ENCODE measurements at places on chromosomes 1 and 21.

DNA sequence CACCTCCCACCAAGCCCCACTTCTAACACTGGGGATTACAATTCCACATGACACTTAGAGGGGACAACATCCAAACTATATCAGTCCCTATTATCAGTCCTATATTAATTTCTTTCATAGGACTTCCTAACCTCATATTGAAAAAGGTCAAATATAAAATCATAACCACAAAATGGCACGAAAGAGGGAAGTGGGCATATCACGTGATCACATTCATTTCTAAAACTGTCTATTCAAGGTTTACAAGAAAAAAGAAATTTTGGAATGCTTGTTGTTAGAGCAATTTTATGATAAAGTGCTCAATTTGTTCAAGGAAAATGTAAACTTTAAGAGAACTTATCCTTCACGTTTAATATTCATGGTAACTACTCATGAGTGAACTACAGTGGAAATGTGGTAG, 13.2 kb upstream of the CDC7 start:
- DNase-seq: no peak

DNA sequence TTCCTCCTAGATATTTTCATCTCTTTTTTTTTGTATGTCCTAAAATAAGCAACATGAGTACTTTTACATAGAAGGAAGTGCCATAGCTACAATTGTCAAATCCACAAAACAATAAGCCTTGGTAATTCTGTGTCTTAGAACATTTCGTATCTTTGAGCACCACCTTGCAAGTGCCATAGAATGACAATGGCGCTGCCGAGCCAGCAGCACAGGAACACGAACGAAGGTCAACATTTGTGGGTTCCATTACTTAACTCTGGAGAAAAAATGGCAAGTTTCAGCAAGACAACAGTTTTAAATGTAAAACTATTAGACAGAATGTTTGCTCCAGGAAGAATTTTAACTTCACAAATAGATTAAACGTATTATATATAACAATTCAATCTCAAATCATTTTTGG, 222.1 kb downstream of the CHRM3 start:
- DNase-seq: no peak

GRCh38 chr1:228066416-228066815, 16.1 kb upstream of the ARF1 start:
- no peak for DNase-seq

DNA sequence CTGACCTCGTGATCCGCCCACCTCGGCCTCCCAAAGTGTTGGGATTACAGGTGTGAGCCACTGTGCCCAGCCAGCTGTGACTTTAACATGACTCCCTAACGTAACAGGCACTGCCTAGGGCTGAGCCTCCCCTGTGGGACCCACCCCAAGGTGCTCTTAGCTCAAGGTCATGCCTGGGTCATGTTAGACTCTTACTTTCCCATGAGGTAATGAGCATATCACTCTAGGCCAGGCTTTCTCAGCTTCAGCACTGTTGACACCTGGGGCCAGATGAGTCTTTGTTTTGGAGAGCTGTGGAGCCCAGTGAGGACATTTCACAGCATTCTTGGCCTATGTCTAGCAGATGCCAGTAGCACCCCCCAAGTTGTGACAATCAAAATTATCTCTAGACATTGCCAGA, 4.5 kb downstream of the NECAP2 start:
- no peak for DNase-seq

DNA sequence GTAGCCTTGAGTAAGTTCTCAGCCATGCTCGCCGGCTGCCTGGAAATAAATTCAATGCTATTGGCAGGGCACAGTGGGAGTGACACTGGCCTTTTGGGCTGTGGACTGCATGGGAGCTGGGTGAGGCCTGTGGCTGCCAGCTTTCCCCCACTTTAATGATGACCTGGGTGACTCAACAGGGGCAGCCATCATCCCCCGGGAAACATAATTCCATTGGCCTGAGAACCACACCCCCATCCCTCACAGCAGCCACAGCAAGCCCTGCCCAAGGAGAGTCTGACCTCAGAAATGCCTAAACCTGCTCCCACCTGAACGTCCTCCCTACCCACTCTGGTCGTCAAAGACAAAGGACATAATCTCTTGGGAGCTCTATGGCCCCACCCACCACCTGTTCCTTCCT, 384.0 kb downstream of the LTN1 start:
- DNase-seq: no peak

GRCh38 chr1:233340966-233341516, 13.5 kb downstream of the MAP3K21 start:
- DNase-seq: no peak

DNA sequence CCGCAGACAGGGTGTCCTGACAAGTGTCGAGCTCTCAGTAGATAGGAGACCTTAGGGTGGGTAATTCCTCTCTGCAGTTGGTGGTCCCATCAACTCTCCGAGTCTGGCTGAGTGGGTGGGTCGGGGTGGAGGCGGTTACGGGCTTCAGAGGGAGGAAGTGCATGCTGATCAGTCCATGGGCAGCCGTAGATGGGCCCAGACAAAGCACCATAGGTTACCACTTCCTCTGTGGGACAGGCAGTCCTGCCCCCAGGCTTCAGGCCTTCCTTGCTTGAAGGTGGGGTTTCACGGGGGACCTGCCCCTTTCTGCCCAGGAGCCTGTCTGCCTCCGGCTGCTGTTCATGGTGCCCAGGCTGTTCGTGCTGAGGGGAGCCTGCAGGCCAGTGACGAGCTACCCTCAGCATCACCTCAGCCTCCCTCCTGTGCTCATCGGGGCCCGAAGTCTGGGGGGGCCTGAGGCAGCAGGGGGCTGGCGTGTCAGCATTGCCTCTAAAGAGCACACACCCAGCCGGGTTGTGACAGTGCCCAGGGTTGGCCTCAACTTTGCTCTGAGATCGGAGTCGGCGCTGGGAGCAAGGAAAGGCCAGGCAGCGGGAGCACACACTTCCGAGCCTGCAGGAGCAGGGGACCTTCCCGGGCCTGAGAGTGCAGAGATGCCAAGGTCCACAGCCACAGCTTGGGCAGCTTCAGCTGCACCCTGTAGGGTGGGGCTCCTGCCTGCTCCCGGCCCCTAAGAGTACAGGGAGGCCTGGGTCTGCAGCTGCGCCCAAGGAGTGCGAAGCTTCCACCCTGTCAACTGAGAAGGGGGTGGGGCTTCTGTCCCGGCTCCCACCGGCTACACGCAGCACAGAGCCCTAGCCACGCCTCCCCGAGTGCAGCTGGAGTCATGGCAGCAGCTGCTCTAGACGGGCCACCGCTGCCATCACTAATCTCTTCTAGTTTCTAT, 225.4 kb upstream of the NRIP1 start:
- DNase-seq: no peak

DNA sequence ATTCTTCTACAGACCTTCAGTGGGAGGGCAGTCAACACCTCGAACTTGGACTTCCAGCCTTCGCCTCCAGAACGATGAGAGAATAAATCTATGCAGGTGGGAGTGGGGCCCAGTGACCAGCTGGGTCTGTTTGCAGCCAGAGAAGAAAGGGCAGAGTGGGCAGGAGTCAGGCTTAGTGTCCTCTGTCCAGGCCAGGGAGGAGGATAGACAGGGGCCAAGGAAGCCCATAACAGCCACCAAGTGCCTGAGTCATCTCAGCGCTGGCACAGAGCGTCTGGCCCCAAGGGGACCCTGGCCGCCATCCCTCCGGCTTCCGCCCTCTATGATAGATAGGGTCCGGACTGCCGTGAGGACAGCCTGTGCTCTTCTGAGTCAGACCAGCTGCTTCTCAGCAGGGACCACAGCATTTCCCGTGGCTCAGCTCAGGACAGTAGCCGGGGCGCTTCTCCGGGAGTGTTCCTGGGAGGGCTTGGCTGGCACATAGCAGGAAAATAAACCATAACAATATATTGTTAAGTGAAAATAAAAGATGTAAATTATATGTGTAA, 133.1 kb upstream of the C1orf174 start:
- DNase-seq: no peak

DNA sequence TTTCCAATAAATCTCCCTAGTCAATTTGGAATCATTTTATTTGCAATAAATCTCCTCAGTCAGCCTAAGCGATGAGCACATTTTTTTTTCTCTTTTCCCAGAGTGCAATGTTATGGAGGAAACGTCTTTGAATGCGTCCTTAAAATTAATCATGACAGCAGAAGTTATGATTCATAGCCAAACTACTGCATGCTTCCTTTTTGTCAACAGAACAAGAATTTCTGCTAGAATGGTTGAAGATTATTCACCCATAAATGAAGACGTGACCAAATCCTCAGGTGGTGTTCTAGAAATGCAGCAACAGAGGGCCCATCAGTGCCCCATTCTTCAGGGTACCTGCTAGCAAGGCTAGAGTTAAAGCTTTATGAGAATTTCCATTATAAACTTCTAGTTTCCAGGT, 407.9 kb upstream of the PKN2 start:
- no peak for DNase-seq

Data from stimulated activated CD8-positive, alpha-beta memory T cell treated with anti-CD3 and anti-CD28 coated beads, Interleukin-4, amount 100 ng/mL, for 1 hour (primary cell).